ENCODE measurements at places on chromosomes 2 and 18.

DNA sequence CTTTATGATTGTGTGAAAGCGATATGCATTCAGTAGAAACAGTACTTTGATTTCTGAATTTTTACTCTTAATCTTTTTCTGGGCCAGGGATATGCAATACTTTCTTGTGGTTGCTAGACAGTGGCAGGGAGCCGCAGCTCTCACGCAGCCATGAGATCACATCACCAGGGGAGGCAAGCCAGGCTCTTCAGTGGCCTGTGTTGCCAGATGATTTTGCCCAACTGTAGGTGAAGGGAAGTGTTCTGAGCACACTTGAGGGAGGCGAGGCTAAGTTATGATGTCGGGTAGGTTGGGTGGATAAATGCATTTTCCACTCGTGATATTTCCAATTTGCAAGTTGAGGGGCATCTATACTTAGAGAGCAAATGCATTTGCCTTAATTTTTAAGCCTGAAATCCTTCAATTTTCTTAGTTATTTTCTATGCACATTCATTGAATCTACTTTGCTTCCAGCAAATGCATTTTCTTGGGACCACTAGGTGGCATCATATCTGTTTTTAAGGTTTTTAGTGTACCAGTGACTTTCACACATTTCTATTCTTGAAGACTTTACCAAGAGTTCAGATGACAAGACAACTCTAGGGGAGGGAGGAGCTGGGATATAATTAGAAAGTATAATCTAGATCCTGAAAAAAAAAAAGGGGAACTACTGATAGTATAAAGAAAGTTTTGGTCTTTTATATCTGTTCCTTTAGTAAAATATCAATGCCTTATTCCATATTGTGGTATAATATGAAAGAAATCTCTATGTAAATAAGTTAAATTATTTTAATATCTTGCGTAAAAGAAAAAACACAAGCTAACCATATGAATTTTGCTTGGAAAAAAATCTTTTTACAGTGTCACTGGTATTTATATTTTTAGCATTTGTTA lies 643.3 kb downstream of the SOCS6 start:
- ATAC-seq: no peak

DNA sequence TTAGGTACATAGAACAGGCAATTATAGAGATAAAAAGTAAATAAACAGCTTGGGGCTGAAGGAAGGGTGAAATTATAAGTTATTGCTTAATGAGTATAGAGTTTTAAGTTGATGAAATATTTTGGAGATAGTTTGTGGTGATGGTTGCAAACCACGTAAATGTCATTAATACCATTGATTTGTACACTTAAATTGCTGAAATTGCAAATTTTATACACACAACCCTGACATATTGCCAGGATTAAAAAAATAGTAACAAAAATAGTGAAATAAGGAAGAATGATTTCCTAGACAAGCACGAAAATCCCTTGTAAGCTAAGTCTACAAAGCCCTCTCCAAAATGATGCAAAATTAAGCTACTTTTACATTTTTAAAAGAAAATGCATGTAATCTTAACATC lies 46.2 kb upstream of the RAB6D start:
- no peak for ATAC-seq

DNA sequence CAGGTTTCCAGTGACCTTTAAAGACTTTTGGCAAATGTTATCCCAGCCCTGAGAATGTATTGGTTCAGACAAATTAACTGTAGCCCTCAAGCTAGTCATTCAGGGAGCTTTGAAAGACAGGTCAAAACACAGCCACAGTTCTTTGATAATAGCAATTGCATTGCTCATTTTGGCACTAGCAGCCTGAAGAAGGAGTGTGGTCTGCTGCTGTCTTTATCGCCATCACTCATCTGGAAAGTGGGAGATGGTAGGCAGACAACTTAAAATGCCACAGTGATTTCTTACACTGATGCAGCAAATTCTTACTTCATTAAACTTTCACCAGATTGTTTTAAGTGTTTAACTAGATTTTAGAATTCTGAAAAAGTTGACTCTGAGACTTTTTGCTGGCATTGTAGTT lies 47.2 kb downstream of the DOK6 start:
- no peak for ATAC-seq

- no peak for ATAC-seq
Measured at GRCh38 chr2:17181051-17181752, 337.0 kb downstream of the RAD51AP2 start.

DNA sequence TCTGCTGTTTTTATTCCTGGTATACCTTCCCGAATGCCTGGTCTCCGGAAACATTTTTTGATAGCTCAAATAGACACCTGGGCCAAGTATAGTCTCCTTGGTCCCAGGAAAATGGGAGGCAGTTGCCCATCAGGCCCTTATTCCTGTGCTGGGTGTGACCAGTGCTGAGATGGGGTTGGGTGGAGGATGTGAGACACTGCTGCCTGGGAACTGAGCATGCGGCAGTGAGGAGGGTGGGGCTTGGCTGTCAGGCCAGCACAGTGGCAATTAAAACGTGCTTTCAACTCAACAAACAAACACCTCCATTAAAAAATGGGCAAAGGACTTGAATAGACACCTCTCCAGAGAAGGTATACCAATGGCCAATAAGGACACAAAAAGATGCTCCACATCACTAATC lies 12.5 kb downstream of the KLHL29 start:
- ATAC-seq: no peak

DNA sequence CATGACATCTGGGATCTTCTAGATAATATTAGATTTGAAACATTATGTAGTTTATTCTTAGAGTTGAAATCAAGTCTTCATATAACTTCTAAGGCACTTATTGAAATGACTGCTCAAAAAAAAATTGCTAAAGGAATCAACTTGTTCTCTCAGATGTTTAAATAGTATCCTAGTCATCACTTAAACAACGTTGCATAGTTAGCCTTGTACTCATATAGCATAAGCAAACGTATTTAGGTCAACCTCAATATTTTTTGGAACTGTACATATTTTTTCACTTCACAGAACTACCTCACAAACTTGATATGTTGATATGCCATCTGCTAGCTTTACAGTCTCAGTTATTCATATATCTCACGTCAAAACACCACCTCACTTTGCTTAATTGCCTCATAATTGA lies 47.1 kb upstream of the CREB1 start:
- ATAC-seq: no peak

Measured in activated CD4-positive, CD25-positive, alpha-beta regulatory T cell treated with anti-CD3 and anti-CD28 coated beads, Interleukin-2, amount 50 U/mL, for 24 hours (primary cell).